ENCODE measurements at places on chromosomes 4 and X.

- DNase-seq, result no peak
These were observed 1175.2 kb upstream of the DIAPH2 start for GRCh38 chrX:95509474-95509873.

GRCh38 chrX:153689654-153690465 is 2.1 kb downstream of the SLC6A8 start:
- DNase-seq, result no peak

DNA sequence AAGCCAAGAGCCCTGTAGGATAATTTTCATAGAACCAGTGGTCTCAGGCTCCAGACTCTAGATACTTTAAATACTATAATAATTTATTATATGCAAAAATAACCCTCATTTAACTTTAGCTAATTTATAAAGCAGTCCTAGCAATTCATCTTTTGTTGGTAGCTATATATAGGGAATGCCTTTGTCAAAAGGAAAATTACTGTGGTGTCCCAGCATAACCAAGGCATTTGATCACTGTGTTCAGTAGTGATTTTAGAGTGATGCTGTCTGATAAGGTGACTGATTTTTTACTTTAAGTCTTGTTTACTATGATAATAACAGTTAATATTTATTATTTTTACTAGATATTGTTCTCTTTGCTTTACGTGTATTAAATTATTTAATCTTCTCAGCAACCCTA is 61.2 kb downstream of the PAQR3 start:
- DNase-seq, result no peak

DNA sequence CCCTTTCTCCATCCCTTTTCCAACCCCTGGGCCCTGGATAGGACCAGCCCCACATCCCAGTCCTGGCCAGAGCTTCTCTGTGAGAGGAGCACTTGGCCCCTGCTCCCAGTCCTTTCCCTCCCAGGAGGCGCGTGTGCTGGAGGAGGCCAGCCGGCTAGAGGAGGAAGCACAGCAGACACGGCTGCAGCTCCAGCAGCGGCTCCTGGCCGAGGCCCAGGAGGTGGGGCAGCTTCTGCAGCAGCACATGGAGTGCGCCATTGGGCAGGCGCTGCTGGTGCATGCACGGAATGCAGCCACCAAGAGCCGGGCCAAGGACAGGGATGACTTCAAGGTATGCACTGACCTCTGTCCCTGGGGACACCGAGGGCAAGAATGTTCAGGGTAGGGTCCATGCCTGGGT is 87.5 kb downstream of the EVC start:
- DNase-seq, result peak; percentile 83

DNA sequence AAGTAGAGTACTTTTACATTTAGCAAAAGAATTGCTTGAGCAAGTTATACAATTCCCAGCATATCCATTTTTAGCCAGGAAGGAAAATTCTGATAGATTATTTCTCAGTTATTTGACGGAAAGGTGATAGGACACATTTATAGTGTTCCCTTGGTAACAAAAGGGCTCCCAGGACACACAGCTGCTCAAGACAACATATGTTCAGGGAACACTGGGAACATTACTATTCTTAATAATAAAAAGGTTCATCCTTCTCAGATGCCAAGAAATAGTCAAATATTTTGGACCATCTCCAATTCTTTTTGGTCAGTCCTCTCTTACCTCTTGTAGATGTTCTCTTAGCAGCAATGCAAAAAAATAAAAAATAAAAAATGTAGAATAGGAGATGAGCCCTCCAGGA is 66.8 kb upstream of the SMAD1 start:
- DNase-seq, result no peak

DNA sequence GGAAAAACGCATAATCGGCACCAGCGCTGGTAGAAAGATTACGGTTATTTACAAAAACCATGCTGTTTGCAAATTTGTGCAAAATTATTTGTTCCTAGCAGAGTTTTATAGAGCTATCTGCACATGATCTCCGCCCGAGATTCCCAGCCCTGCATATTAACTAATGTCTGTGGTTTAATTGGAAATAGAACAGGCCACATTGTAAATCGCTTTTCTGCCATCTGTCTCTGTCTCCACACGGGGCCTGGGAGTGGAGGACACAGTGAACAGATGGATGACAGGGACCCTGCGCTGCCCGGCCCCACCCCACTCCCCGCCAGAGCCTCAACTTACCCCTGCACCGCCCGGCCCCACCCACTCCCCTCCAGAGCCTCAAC is 126.9 kb downstream of the FAM53A start:
- no peak for DNase-seq

- no peak for DNase-seq
These were observed 63.3 kb upstream of the RXFP1 start for GRCh38 chr4:158458271-158458895.

- no peak for DNase-seq
These were observed 5.9 kb downstream of the TSR2 start for GRCh38 chrX:54446084-54446483.

GRCh38 chrX:101357166-101357795 is 8.7 kb upstream of the TIMM8A start:
- DNase-seq, result no peak

DNA sequence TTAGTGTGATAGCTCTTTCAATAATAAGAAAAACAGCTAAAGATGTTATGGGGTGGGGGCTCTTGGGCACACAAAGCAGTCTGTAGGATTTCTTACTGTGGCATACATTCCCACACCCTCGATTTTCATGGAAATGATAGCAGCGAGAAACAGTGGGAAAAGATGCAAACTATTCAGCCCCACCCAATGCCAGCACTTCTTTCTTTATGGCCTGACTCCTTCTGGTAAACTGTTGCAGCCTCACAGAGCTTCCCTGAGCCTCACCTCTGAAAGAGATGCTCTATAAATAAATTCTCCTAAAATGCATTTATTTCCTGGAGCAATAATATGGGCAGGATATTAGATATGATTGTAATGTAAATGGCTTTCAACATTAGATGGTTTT is 910 bp downstream of the ANK2 start:
- no peak for DNase-seq

DNA sequence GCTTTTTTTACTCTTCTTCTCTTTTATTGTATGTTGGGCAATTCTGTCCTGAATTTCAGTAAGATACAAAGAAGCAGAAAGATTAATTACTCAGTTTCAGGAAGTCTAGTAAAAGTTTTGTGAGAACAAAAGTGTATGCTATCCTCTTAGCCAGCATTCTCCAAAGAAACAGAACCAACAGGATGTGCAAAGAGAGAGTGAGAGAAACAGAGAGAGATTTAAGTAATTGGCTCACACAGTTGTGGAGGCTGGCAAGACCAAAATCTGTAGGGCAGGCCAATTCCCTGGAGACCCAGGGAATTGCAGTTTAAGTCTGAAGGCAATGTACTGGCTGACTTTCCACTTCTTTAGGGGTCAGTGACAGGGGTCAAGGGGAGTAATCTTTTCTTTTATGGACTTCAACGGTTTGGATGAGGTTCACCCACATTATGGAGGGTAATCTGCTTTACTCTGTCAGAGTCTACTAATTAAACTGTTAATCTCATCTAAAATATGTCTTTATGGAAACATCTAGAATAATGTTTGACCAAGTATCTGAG is 59.2 kb upstream of the SLC39A8 start:
- DNase-seq, result no peak

DNA sequence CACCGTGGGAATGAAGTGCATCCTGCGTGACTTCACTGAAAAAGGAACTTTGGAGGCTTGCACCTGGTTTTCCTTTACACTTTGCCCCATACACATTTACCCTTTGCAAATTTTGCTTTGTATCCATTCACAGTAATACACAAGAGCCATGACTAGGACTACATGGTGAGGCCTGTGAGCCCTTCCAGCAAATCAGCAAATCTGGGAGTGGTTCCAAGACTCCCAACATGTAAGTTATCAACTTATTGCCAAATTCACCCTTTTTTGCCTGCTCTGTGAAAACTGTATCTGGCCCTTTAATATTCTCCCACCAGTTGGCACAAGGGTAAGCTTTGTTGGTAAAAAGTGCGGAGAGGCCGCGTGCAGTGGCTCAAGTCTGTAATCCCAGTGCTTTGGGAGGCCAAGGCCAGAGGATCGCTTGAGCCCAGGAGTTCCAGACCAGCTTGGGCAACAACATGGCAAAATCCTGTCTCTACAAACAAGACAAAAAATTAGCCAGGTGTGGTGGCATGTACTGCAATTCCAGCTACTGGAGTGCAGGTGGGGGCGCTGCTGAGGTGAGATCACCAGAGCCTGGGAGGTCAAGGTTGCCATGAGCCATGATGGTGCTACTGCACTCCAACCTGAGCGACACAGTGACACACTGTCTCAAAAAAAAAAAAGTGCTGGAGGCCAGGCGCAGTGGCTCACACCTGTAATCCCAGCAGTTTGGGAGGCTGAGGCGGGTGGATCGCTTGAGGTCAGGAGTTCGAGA is 5.0 kb downstream of the PRMT9 start:
- no peak for DNase-seq

GRCh38 chr4:52081216-52081615 is 30.1 kb downstream of the SPATA18 start:
- DNase-seq, result no peak

- DNase-seq, result peak; percentile 64
These were observed 106.4 kb downstream of the PSAPL1 start for GRCh38 chr4:7328162-7328912.

GRCh38 chrX:38805432-38806389 is 4.5 kb downstream of the MID1IP1 start:
- DNase-seq, result peak; percentile 89

- no peak for DNase-seq
These were observed 241.4 kb upstream of the EPHA5 start for GRCh38 chr4:65911720-65912119.

DNA sequence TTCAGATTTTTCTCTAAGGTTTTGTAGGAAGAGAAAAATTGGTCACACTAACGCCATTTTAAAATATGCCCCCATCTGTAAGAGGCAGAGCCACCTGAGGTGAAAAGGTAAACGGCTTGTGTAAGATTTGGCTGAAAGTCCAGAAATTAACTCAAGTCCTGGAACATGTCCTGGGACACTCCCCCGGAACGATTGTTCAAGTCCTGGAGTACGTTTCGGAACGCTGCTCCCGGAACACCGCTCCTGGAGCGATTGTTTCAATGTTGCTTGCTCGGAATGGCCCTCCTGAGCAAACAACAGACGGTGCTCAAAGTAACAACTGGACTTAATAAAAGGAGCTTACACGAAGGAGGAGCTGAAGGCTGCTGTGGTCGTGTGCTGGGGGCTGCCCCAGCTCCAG is 796.5 kb upstream of the SLIT2 start:
- no peak for DNase-seq

- DNase-seq, result no peak
These were observed 786.2 kb downstream of the RAB28 start for GRCh38 chr4:12697970-12698369.

GRCh38 chrX:6041630-6042029 is 187.0 kb downstream of the NLGN4X start:
- DNase-seq, result no peak

DNA sequence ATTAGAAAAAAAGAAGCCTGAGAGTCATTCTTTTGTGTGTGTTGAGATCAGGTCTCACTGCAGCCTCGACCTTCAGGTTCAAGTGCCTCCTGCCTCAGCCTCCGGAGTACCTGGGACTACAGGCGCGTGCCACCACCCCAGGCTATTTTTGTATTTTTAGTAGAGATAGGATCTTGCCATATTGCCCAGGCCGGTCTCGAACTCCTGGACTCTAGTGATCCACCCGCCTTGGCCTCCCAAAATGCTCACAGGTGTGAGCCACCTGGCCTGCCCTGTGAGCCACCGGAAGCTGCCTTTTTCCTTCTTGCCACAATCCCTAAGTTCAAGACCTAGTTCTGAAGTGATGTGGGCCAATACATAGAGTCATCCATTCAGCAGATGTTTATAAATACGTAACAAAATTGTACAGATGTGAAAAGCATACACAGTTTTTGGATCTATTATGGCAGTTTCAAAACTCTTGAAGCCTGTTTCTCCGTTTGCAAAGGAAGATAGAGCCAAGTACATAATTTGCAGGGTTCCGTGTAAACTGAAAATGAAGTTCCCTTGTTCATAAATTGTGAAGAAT is 536 bp upstream of the CTSO start:
- DNase-seq, result no peak

GRCh38 chr4:19577097-19577496 is 674.6 kb upstream of the SLIT2 start:
- no peak for DNase-seq

DNA sequence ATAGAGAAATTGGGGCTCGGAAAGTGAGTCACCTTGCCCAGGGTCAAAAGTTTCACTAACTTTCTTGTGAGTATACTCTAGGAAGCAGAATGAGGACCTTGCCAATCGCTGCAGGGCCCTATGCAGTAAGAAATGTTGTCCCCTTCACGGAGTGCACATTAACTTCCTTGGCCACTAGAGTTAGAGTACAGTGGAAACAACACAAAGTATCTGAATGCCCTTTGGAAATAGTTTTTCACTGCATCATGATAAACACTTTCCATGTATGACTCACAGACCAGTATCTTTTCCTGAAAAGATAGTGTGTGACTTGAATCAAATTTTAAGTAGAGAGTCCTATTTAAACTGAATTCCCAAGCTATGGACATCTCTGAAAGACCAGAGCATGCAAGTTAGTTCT is 45.5 kb upstream of the STK26 start:
- no peak for DNase-seq

- no peak for DNase-seq
These were observed 51.9 kb upstream of the RBM47 start for GRCh38 chr4:40681600-40681999.

GRCh38 chr4:38132843-38133662 is 172.9 kb downstream of the PTTG2 start:
- DNase-seq, result no peak

- no peak for DNase-seq
These were observed 37.0 kb downstream of the FNIP2 start for GRCh38 chr4:158805635-158806471.

DNA sequence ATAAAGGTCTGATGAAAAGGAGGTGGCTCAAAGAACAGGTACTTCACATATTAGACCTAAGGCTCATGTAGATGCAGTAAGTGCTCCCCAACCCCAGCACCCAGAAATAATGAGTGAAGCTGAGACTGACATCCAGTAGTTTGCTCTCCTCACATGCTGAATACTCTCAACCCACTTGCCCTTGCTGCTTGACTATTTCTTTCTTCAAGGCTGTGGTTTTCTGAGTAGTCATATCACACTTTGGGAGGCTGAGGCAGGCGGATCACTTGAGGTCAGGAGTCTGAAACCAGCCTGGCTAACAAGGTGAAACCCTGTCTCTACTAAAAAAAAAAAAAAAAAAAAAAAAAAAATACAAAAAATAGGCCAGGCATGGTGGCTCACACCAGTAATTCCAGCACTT is 51.5 kb upstream of the PRPS1 start:
- DNase-seq, result no peak

- no peak for DNase-seq
These were observed 16.0 kb upstream of the UGT8 start for GRCh38 chr4:114582621-114583020.

GRCh38 chrX:48713847-48714246 is 17.3 kb downstream of the SUV39H1 start:
- no peak for DNase-seq

- no peak for DNase-seq
These were observed 13.7 kb upstream of the UGT2B17 start for GRCh38 chr4:68589790-68590189.

DNA sequence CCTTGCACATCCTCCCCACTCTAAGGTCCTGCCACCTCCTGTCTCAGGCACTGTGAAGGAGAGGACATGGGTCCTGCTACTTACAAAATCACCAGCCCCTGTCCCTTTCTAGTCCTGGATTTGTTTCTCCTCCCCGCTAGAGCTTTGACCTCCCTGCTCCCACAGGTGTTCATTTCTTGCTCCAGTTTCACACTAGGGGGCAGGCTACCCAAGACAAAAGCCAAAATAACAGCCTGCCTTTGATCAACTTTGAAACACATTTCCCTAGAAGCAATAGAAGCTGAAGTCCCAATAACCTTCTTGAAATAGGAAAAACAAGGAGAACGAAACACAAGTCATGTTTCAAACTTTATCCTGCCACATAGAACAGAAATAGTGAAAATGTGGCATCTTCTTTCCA is 164.4 kb downstream of the QDPR start:
- no peak for DNase-seq

Measured in Right ventricle myocardium inferior (tissue), 1 donor.